CD8-positive, alpha-beta memory T cell (primary cell): ENCODE measurements at places on chromosomes 6 and 20.

DNA sequence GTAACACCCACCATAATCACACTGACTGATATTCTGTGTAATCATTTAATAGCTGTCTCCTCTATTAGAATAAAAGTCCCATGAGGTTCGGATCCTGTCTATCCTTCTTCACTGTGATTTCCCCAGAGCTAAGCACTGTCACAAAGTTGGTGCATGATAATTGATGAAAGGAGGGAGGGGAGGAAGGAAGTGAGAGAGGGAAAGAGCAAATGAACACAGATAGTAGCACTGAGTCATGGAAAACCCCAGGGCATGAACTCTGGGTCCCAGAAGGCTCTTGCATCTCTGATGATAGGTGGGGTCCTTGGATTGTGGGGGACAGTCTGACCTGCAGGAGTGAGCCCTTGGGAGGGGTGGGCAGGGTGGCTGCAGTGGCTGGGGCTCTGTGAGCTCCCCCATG, 294.1 kb downstream of the LRFN2 start:
- H3K36me3 ChIP-seq, result no peaks in the 10 kb centered on the region
- H3K4me3 ChIP-seq, result no peak overlapping the region
- no peak for DNase-seq
- no peak overlapping the region for H3K27ac ChIP-seq

DNA sequence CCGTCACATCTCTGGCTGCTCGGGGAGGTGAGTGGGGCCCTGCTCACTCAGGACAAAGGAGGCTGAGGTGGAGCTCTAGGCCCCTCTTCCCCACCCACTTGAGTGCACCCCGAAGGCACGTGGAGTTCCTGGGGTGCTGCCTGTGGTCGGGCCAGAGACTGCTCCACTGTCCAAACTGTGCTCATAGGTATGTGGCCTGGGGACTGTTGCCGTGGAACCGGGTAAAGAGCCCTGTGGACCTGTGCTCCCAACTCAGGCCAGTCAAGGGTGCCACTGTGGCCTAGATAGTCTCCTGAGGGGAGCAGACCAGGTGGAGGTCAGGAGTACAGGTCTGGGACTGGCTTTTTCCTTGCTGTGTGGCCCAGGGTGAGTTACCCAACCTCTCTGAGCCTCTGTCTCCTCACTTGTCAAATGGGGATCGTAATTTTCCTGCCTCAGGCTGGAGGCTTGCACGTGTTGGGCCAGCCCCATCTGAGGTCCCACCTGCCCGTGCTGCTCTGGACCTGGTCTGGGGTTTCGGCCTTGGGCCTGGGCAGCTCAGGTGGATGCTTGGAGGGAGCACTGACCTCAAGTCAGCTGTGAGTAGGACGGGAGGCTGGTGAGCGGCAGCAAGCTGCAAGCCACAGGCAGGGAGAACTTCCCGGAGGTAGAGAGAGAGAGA, 12.4 kb upstream of the NPBWR2 start:
- H3K36me3 ChIP-seq, result no peaks in the 10 kb centered on the region
- H3K4me3 ChIP-seq, result peak overlapping the region; percentile 43
- no peak overlapping the region for H3K27ac ChIP-seq
- H3K27me3 ChIP-seq, result no peaks in the 10 kb centered on the region

DNA sequence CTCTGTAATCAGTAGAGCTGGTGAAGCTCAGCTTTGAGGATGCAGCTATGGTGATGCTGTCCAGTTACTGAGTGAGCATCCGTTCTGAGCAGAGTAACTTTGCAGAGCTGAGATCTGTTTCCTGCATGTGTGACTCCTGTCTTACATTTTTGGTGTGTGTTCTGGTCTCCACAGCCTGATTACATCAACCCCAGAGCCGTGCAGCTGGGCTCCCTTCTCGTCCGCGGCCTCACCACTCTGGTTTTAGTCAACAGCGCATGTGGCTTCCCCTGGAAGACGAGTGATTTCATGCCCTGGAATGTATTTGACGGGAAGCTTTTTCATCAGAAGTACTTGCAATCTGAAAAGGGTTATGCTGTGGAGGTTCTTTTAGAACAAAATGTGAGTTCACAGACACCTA, 81.6 kb downstream of the FAM120B start:
- H3K27ac ChIP-seq, result no peak overlapping the region
- peaks cover 14% of the 10 kb centered on the region for H3K36me3 ChIP-seq
- no peak overlapping the region for H3K4me3 ChIP-seq

DNA sequence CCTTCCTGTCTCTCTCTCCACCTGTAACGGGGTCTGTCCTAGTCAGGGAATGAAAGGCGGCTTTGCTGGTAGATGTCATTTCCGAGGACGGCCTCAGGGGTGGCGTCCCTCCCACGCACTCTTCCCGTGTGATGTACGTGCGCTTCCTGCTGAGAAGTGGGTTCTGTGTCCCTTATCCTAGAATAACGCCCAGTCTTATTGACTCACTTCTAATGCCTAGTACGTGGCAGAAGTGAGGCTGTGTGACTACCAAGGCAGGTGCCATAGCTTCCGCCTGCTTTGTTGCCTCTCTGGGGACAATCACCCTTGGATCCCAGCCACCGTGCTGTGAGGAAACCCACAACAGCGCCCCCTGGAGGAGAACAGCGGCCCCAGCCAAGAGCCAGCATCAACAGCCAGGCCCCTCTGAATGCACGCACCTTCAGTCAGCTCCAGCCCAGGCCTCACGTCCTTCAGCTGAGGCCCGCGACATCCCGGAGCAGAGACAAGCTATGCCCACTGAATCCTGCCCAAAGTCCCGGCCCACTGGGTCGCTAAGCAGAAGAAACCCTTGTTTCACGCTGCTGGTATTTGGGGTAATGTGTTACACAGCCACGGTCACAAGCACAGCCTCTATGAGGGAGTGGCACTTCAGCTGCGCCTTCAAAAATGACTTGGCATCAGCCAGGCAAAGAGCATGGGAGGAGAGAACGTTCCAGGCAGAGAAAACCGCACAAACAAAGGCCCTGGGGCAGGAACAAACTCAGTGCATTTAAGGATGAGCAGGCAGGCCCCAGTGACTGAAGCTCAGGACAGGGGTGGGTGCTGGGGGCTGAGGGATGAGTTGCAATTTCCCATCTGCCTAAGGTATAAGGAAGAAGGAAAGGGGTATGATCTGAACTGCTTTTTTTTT, 224.2 kb downstream of the NFATC2 start:
- peak; percentile 64 for DNase-seq
- H3K27ac ChIP-seq, result no peak overlapping the region
- no peak overlapping the region for H3K4me3 ChIP-seq
- no peaks in the 10 kb centered on the region for H3K27me3 ChIP-seq
- no peaks in the 10 kb centered on the region for H3K36me3 ChIP-seq

- no peaks in the 10 kb centered on the region for H3K36me3 ChIP-seq
- H3K27me3 ChIP-seq, result no peaks in the 10 kb centered on the region
- no peak overlapping the region for H3K27ac ChIP-seq
- no peaks in the 10 kb centered on the region for H3K4me1 ChIP-seq
- no peak for DNase-seq
These were observed 127.6 kb upstream of the SYNDIG1 start for GRCh38 chr20:24341781-24342180.

DNA sequence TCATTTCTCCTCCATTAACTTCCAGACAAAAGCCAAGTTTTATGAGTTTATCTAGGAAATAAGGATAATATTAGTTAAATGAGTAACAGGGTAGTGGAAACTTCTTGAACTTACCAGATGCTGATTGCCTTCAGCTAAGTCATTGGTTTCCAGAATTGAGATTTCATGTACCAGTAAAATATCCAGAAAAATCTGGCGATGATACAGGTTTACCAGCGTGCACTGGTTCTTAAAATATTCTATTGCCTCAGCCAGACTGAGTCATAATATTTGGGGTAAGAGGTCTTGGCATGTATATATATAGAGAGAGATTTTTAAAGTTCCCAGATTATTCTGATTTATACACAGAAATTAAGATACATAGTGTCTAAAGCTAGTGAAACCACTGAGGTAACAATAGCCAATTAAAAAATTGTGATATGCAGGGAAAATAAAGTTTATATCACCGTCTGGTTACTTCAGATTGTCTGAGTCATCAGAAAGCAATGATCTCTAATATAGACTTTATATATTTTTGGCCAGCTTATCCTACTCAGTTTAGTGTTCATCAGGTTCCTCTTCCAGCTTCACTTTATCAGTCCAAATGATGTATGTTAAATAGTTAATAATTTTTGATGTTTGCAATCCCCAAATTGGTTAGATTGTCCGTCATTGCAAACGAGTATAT, 39.5 kb upstream of the SDHAF4 start:
- no peaks in the 10 kb centered on the region for H3K27me3 ChIP-seq
- H3K4me1 ChIP-seq, result no peaks in the 10 kb centered on the region
- no peaks in the 10 kb centered on the region for H3K36me3 ChIP-seq

DNA sequence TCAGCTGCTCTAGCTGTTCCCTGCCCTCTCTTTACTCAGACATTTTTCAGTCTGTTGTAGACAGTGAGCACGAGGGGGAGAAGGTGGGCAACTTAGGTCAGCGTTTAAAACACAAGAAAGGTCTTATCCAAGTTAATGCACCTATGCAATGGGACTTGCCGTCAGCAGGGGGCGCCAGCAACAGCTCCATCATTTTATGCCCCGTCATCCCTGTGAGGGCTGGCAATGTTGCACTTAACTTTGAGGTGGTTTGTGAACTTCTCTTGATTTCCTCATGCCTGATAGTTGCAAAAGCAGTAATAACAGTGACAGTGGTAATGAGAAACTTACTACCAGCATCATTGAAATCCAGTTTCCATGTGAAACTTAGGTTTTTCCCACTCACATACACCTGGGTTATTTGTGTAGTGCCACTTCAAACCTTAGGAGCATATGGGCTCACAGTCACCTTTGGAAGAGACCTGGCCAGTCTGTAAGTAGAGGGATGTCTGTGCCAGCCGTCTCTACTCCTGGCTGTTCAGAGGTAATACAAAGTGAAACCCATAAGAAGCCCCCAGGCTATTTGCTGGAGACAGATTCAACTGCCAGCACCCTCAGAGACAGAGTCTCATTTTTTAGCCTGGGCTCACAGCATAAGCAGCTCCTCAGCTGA, 44.9 kb upstream of the ID1 start:
- H3K4me1 ChIP-seq, result peaks cover 12% of the 10 kb centered on the region
- H3K27ac ChIP-seq, result no peak overlapping the region
- no peak overlapping the region for H3K4me3 ChIP-seq
- peak; percentile 72 for DNase-seq
- H3K27me3 ChIP-seq, result no peaks in the 10 kb centered on the region
- peaks cover 31% of the 10 kb centered on the region for H3K36me3 ChIP-seq

DNA sequence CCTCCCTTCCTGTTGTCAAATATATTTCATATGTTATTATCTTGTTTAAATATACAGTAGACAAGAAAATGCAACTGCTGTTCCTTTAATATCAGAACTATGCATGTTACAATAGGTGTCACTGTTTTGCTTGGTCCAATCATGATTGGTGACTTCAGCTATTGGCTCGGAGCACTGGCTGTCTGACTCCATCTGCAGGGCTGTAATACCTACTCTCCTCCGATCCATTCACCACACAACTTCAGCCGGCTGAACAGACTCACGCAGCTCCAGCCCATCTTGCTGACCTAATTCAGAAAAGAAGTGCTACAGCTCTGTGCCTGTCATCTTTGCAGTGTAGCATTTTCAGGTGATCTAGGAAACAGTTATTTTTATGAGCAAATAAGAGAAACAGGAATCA, at the start of gene BTBD3:
Gene BTBD3, plus strand, starts transcription at position 231 of the 400 bp plus-strand sequence. CDS start 383 bp downstream, outside the sequence.
- no peak within 1 kb of the TSS for H3K27ac ChIP-seq
- no peaks in the 10 kb centered on the region for H3K4me1 ChIP-seq
- no peaks in the 10 kb centered on the region for H3K27me3 ChIP-seq
- H3K4me3 ChIP-seq, result no peak within 1 kb of the TSS
- H3K36me3 ChIP-seq, result no peaks in the 10 kb centered on the region

DNA sequence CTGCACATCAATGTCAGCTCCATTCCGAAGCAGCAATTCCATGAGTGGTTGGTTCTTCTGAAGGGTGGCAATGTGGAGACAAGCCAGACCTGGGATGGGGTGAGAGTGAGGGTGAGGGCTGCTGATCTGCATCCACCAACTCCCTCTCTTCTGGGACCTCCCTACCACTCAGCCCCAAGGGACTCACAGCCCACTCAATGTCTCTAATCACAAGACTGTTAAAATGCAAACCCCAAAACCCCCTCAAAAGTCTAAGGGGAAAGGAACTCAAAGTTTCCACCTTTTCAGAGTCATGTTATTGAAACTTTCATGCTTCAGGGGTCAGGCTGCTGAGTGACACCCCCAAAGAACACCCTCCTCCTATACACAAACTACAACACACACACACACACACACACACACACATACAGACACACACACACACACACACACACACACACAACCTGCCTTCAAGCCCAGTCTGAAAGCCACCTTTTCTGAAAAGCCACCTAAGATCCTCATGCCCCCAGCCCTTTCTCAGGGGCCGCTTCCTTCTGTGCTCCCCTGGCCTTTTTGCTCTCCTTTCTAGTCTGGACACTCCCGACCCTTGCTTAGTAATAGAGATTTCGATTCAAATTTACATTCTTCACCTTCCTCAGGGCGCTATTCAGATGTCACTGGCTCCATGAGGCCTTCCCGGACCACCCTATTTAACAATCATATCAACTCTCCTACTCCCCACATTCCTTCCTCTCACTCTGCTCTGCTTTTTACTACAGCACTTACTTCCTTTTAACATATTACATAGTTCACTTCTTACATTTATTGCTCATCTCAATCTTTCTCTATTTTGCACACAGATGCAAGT, 3.3 kb upstream of the SLC35B2 start:
- peaks cover 6% of the 10 kb centered on the region for H3K36me3 ChIP-seq
- no peak overlapping the region for H3K27ac ChIP-seq
- DNase-seq, result no peak
- peaks cover 49% of the 10 kb centered on the region for H3K4me1 ChIP-seq
- no peak overlapping the region for H3K4me3 ChIP-seq
- no peaks in the 10 kb centered on the region for H3K27me3 ChIP-seq

DNA sequence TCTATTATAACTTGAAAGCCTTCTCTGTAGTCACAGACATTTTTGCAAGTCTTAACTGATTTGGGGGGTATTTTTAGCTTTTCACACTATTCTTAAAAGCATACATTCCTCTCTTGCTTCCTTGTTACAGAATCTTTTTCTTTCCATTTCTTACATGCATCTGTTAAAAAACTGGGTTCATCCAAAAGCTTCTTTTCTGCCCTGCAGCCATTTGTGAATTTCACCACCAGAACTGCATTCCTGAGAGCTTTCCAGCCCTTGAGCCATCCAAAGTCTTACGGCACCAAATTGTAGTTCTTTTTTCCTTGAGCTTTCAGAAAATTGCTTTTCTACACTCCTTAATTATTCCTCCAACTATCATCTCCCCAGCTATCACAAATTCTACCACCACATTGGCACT, 19.7 kb upstream of the GSTA4 start:
- H3K4me1 ChIP-seq, result no peaks in the 10 kb centered on the region
- DNase-seq, result no peak
- no peaks in the 10 kb centered on the region for H3K27me3 ChIP-seq
- no peak overlapping the region for H3K4me3 ChIP-seq
- no peak overlapping the region for H3K27ac ChIP-seq
